Frontal cortex (tissue), 4 donors: ENCODE measurements at places on chromosomes 6 and 20. TPM values are rescaled to one million over a fixed set of nuclear protein-coding genes. Genes with fewer than 3 reads are reported as not detected.

DNA sequence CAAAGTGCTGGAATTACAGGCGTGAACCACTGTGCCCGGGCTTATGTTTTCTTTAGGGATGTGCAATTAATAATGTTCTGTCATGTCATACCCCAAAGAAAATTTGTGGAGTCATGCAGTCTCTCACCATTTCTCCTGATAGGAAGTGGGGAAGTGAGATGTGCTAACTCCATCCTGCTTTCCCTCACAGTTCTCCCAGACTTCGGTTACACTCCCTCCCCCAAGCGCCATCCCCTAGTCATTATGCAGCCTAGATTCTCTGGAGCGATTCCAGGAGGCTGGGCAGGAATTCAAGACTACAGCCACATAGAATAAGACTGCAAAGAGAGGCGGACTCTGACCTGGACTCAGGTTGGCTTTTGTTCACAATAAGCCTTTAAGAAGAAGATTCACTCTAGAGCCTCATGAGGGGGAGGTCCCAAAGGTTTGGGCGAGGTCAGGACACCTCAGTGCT is 271.4 kb downstream of the ALDH8A1 start:
- no peak for DNase-seq

- no peak for DNase-seq
Observed at GRCh38 chr6:7777074-7777473, 51.2 kb downstream of the BMP6 start.

DNA sequence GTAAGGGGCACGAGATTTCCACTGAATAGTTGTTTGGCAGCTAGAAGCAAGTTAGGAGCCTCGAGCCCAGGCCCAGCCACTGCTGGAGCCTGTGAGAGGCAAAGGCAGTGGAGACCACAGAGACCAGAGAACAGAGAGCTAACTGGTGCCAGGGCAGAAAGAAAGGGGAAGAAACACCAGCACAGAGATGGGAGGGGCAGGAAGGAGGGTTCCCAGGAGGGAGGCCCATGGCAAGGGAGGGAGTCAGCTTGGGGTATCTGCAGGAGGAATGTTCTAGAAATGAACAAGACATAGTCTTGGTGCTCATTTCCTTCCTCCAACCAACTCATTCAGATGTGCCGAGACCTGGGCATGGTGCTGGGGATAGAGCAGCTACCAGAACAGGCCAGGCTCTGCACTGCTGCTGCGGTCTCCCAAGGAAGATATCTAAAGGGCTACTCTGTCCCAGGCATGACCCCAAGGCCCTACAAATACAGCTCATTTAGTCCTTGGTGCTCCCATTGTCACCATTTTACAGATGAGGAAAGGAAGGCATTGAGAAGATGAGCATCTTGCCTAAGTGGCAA is 10.7 kb downstream of the ANGPT4 start:
- no peak for DNase-seq

GRCh38 chr6:144068794-144069193 is 26.6 kb downstream of the SF3B5 start:
- no peak for DNase-seq

DNA sequence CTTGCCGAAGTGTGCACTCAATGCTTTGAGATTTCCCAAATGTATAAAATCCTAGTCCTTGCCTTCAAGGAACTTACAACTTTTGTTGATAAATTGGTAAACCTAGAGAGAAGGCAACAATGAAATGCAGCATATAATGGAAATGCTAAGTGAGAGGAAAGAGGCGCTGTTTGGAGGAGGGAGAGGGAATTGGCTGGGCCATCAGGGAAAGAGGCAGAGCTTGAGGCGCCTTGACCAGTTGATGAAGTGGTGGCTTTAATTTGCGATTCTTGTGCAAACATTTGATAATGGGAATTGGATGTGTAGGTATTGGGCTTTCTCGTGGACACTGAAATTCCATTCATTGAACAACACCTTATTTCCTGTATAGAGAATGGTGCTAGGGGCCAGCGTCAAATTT is 1.9 kb upstream of the CDYL start:
- DNase-seq: no peak

GRCh38 chr6:65761890-65762289 is 54.9 kb upstream of the EYS start:
- no peak for DNase-seq

GRCh38 chr6:53979468-53980067 is 131.7 kb upstream of the MLIP start:
- peak; percentile 24 for DNase-seq

DNA sequence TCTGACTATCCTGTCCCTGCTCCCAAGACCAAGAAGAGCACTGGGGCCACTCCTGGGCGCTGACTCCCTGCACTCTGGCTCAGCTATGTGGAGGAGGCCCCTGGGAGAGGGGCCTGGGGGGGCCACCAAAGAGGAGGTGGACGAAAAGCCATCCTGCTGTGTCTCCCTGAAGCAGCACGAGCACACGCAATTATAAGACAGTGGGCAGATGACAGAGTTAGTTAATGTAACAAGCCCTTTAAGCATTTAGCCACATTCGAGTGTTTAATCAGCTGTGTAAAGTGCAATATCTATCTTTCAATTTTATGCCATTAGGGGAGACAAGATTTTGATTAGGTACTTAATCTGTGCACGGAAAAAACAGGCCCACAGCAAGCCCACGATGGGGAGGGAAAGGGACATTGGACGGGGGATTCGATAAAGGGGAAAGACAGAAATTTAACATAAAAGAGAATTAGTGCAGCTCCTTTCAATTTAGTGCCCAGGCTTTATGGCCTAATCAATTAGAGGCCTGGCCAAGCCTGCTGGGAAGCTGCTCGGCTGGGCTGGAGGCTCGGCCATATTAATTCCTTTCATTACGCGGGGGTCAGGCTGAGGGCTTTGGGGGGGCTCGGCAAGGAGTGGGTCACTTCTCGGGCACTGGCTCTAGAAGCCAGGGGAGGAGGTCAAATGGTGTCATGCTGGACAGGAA is 286.2 kb downstream of the DHX35 start:
- no peak for DNase-seq

Gene PXDC1
- 7.3 TPM for total RNA-seq

DNA sequence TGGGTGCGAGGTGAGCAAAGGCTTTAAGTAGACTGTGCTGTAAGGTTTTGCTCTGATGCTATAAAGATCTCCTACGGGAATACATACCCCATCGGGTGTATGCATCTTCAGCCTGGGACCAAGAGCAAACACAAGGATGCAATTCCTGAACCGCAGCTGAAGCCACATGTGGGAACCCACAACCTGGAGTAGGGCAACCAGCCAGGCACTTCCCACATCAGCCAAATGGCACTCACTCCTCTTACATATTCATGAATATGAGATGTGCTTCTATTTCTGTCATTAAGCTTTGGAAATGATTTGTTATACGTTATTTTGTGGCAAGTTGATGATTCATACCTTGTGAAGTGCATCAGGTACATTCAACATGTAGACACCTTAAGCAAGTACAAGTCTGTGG is 619.2 kb downstream of the C6orf118 start:
- DNase-seq: no peak

GRCh38 chr20:34058831-34059230 is 53.2 kb downstream of the EIF2S2 start:
- no peak for DNase-seq

DNA sequence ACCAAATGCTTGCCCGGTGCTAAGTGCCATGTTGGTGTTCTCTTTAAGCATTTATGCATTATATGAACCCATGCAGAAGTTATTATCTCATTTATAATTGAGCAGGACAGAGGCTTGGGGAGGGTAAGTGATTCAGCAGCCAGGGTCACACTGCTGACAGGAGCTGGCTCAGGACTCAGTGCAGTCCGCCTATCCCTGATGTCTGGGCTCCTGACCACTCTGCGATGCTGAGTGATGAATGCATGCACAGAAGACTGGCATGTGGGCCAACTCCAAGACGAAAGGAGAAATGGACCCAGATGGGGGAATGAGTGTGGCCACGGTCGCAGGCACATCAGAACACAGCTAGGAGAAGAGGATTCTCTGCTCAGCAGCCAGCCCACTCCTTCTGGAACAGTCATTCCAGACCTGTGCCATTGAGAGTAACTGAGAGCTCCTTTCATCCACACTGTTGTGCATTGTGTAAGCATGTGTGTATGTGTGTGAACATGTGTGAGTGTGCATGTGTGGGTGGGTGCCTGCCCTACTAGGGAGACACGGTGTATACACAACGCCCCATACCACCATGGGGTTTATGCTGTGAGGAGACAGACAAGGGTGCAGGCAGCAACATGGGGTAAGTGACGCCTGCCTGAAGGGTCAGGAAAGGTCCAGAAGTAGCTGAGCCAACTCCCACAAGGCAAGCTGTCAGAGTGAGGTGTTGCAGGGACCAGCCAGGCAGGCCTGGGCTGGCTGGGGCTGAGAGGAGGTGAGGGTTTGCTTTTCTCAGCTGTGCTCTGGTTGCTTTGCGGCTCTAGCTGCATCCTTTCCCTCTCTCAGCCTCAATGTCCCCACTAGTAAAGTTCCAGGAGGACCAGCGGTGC is 97.8 kb upstream of the PMEPA1 start:
- no peak for DNase-seq

DNA sequence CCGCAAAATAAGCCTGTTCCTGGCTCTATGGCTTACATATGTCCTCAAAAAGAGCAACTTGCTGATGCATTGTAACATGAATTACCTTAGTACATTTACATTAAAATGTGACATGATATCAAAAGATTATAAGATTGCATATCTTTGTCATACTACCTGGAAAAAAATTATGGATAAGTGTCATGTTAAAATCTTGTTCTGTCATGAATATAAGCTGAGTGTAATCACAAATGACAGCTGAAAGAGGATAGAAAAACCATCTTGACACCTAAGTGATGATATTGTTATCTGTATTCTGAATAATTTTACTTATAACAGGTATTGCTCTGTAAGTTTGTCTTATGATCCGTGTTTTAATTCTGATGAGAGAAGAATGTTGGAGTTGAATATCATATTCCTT is 503.0 kb upstream of the RNF217 start:
- no peak for DNase-seq

Gene CCN6
- total RNA-seq: not detected

Gene SAMHD1
- total RNA-seq: 48.5 TPM

Gene SLC22A7
- total RNA-seq: 0.41 TPM

- no peak for DNase-seq
Observed at GRCh38 chr6:6469074-6469473, 119.4 kb upstream of the LY86 start.

Gene HUS1B
- 0.82 TPM for total RNA-seq

DNA sequence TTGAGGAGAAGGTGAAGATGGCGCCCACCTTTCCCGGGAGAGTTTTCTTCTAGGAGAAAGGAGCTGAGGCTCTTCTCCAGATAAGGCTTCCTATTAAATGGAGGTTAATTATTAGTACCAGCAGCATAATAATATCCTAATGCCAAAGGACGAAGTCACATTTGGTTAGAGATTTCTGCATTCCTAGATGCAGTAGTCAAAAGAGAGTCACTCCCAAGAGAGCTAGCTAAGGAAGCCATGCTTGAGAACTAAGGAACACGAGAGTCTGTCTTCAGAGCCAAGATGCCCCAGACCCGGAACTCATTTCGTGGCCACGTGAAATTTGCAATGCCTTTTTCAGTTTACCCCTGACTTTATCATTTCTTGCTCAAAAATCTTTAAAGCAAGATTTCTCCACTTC is 132.7 kb downstream of the TSHZ2 start:
- DNase-seq: no peak

Gene LKAAEAR1
- 2.9 TPM for total RNA-seq

DNA sequence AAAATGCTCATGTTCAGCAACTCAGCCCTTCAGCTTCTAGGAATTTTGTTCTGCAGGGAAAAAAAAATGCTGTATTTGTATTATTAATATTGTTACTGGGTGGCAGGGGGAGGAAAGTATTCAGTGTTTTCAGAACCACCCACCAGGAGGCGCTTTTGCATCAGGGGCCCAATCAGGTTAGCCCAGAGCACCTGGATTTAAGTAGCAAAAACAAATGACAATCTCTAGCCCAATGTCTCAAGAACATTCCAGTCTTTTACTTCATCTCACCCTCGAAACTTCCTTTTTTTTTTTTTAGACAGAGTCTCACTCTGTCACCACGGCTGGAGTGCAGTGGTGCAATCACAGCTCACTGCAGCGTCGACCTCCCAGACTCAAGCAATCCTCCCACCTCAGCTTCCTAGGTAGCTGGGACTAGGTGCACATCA is 635 bp upstream of the C20orf203 start:
- DNase-seq: no peak

DNA sequence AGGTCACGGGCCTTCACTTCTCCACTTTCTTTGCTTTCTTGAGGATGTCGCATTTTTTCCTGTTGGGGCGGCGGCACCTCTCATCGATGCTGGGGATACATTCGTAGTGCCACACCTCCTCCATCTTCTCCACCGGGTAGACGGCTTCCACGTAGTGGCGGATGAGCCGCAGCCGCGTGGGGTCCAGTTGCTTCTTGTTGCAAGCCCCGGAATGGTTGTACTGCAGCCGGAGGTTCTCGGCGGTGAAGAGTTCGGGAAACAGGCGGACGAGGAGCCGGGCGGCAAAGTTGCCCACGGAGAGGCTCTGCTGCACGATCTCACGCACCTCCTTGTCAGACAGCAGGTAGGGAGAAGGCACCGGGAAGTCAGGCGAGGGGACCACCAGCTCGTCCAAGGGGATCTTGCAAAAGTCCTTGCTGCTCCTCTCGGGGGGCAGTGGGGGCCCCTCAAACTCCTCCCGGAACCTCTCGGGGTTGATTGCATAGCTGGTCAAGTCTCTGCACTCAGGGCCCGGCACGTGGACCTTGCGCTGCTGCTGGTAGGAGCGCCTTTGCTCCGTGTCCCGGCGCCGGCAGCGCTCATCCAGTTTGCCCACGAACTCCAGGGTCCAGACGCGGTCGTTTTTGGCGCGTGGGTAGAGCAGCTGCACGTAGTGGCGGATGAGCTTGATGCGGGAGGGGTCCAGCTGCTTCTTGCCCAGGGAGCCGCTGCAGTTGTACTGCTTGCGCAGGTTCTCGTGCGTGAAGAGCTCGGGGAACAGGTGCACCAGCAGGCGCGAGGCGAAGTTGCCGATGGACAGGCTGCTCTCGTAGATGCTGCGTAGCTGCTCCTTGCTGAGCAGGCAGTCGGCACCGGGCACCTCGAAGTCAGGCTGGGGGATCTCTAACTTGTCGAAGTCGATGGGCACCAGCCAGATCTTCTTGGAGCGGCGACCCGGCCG is 41.0 kb downstream of the MTRES1 start:
- DNase-seq: no peak

GRCh38 chr6:57017069-57017468 is 29.4 kb upstream of the KIAA1586 start:
- no peak for DNase-seq

Gene TP53INP2
- 3.7 TPM for total RNA-seq

GRCh38 chr20:20946122-20946759 is 159.9 kb downstream of the LINC00237 start:
- no peak for DNase-seq

Gene FAM184A
- 30.2 TPM for total RNA-seq

DNA sequence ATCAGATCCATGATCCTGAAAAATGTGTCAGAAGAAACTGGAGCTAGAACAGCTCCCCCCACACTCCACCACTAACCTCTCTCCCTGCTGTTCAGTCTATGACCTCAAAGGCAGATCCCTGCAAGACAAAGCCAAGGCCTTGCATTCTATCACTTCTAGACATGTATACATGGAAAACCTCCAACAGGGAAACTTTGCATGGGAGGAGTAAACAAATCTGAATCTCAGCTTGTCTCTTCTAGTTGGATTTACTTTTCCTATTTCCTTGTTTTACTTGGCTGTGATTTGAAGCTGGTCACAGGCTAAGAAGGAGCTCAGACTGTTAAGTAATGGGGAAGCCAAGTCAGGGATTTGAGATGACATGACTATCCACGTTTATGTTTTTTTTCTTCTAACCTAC is 456.8 kb upstream of the CHD6 start:
- no peak for DNase-seq

- no peak for DNase-seq
Observed at GRCh38 chr6:122042960-122043735, 356.3 kb upstream of the HSF2 start.

- DNase-seq: no peak
Observed at GRCh38 chr6:73696966-73697655, 1.1 kb downstream of the CD109 start.

GRCh38 chr6:35044761-35045421 is 96.2 kb downstream of the TCP11 start:
- DNase-seq: no peak
